Cardiac muscle cell (in vitro differentiated cells and primary cell): ENCODE measurements at places on chromosomes 4 and X. TPM values are rescaled to one million over a fixed set of nuclear protein-coding genes. Genes with fewer than 3 reads are reported as not detected.

- peaks cover 10% of the 10 kb centered on the region for H3K4me1 ChIP-seq
- no peaks in the 10 kb centered on the region for H3K27me3 ChIP-seq
- peak; percentile 92 for DNase-seq
- H3K27ac ChIP-seq: peak overlapping the region; percentile 75
- no peak overlapping the region for H3K4me3 ChIP-seq
- H3K36me3 ChIP-seq: no peaks in the 10 kb centered on the region
These were observed 49.6 kb downstream of the CASP3 start for GRCh38 chr4:184599492-184600135.

SORCS2 gene
- 1.4 and 6.9 TPM in 2 replicates for total RNA-seq

DNA sequence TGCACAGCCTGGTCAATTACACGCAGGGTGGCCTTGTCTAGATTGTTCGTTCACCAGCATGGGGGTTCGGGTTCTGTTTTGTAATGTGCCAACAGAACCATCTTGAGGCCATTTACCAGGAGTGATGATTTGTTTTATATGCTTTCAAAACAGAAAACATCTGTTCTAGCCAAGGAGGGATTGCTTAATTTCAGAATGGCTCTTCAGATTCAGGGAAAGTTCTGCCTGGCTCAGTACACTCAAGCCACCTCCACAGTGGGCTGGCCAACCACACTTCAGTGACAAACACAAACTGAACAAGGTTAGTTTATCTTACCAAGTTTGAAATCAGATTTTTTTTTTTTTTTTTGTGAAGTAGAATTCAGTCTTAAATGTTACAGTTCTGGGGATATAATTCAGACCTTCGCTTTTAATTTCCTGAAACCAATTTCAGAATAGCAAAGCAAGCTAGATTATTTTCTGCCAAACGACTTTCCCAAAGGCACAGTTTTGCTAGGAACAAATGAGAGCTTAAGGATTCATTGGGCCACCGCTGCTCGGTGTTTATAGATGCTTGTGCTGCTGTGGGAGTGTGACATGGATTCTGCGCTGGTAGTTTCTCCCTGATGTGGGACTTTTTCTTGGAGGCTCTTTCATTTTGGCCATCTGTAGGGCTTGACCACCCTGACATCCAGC lies 23.4 kb downstream of the SMS start:
- peaks cover 32% of the 10 kb centered on the region for H3K4me1 ChIP-seq
- no peak overlapping the region for H3K4me3 ChIP-seq
- DNase-seq: no peak
- no peaks in the 10 kb centered on the region for H3K27me3 ChIP-seq

TIMM17B gene
- 127 and 152 TPM in 2 replicates for total RNA-seq

DNA sequence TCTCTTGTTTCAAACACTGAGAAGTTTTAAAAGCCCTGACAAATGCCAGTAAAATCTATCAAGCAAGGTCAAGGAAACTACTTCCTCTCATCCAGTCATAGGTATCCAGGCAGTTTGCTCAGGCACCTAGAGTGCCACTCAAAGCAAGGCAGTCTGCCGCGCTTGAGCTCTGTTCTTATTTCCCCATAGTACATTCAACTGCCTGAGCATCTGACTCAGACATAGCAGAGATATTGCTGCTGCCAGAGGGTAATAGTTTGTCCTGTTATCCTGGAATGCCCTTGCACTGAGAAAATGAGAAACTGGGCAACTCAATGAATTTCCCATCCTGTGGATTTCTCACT lies 16.1 kb upstream of the ATP8A1 start:
- no peaks in the 10 kb centered on the region for H3K36me3 ChIP-seq
- peaks cover 8% of the 10 kb centered on the region for H3K4me1 ChIP-seq
- peak; percentile 63 for DNase-seq
- H3K27me3 ChIP-seq: no peaks in the 10 kb centered on the region
- H3K4me3 ChIP-seq: no peak overlapping the region

DUSP21 gene
- not detected in 2 replicates for total RNA-seq

UGT8 gene
- total RNA-seq: 0.18 and 0.36 TPM in 2 replicates

GRCh38 chr4:137531986-137532868 lies at the start of gene PCDH18:
TSS of gene PCDH18 (minus strand) at chr4:137532494. CDS start at chr4:137532088, 406 bp downstream.
- H3K36me3 ChIP-seq: no peaks in the 10 kb centered on the region
- peak; percentile 98 for DNase-seq
- peak within 1 kb of the TSS; percentile 39 for H3K4me3 ChIP-seq

GRCh38 chrX:10750581-10750980 lies 130.2 kb upstream of the MID1 start:
- H3K27ac ChIP-seq: no peak overlapping the region
- H3K4me1 ChIP-seq: peaks cover 8% of the 10 kb centered on the region
- no peaks in the 10 kb centered on the region for H3K36me3 ChIP-seq
- H3K27me3 ChIP-seq: no peaks in the 10 kb centered on the region

ATP1B4 gene
- 0.11 and 0.45 TPM in 2 replicates for total RNA-seq

SOWAHD gene
- total RNA-seq: 0.95 and 1.3 TPM in 2 replicates

AFP gene
- 0.67 and 0.77 TPM in 2 replicates for total RNA-seq

DNA sequence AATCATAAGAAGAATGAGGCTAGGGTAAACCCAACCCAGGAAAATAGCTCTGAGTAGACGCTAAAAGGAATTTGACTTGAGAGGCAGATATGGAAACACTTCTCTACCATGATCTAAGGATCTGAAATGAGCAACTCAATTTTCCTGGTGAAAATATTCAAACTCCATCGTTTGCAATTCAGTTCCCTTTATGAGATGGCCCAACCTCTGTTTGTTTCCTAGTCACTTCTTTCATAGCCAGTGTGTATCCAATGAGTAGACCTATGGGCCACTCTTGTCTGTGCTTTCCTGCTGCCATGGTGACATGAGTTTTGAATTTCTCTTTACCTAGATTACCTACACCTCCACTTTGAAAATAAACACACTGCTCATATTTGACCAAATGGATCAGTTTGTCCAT lies 176.2 kb upstream of the GPRIN3 start:
- H3K27me3 ChIP-seq: no peaks in the 10 kb centered on the region
- H3K4me1 ChIP-seq: no peaks in the 10 kb centered on the region
- no peak overlapping the region for H3K4me3 ChIP-seq
- no peaks in the 10 kb centered on the region for H3K36me3 ChIP-seq

PALLD gene
- total RNA-seq: 131 and 178 TPM in 2 replicates

- no peaks in the 10 kb centered on the region for H3K36me3 ChIP-seq
- H3K4me3 ChIP-seq: no peak overlapping the region
- DNase-seq: no peak
- no peak overlapping the region for H3K27ac ChIP-seq
- H3K27me3 ChIP-seq: no peaks in the 10 kb centered on the region
These were observed 12.4 kb downstream of the PPEF1 start for GRCh38 chrX:18719852-18720251.

PCDH11X gene
- total RNA-seq: 0.99 and 1.4 TPM in 2 replicates

DNA sequence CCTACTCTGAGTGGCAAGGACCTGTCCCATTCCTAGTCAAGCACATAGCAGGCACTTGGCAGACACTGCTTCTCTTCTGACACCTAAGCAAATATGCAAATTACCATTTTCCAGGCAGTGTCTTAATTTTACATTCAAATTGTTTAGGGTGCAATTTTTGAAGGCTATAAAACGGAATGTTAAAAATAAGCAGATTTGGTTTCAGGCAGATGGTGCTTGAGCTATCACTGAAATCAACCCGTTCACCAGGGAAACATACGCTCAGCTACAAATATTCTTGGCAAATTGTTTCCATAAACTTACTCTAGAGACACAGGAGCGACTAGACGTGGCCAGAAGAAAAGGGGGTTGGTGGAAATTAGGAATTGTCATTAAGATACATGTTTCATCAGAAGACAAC lies 45.7 kb downstream of the BEND2 start:
- H3K4me1 ChIP-seq: no peaks in the 10 kb centered on the region
- H3K36me3 ChIP-seq: no peaks in the 10 kb centered on the region
- H3K27ac ChIP-seq: no peak overlapping the region
- no peak overlapping the region for H3K4me3 ChIP-seq
- DNase-seq: no peak

GRCh38 chr4:54058171-54058570 lies 6.2 kb downstream of the CHIC2 start:
- H3K4me3 ChIP-seq: no peak overlapping the region
- no peak for DNase-seq
- no peaks in the 10 kb centered on the region for H3K36me3 ChIP-seq
- no peak overlapping the region for H3K27ac ChIP-seq
- peaks cover 34% of the 10 kb centered on the region for H3K4me1 ChIP-seq

KIAA1210 gene
- not detected in 2 replicates for total RNA-seq

DNA sequence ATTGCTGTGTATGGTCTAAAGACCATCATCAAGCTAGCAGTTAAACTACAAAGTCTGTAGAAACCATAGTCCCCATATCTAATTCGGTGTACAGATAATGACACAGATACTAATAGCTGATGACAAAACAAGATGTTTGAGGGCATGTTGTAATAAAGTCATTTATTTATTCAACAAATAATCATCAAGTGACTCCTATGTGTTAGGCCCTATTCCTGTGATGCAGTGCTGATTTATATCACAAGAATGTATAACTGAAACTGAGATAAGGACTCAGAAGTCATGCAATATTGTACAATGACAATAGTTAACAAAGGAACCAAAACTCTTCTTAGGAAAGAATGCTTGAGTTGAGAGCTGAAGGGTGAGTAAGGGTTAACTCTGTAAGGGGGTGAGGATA lies 315.0 kb upstream of the NR3C2 start:
- H3K4me3 ChIP-seq: no peak overlapping the region
- no peaks in the 10 kb centered on the region for H3K27me3 ChIP-seq
- H3K36me3 ChIP-seq: no peaks in the 10 kb centered on the region

PABPC5 gene
- 8.8 and 10.3 TPM in 2 replicates for total RNA-seq

DNA sequence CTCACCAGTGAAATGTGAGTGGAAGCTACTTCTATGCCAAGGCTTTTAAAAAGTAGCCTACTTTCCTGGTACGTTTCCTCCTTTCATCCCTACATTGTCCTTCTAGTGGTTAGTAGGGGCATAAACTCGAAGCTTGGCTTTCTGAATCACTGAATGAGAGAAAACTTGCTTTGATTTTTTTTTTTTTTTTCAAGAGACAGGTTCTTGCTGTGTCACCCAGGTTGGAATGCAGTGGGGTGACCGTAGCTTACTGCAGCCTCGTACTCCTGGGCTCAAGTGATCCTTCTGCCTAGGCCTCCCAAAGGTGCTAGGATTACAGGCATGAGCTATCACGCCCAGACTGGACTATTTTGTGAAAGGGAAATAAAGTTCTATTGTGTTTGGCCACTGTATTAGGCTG lies 89.1 kb upstream of the IGFBP7 start:
- no peak overlapping the region for H3K27ac ChIP-seq
- no peaks in the 10 kb centered on the region for H3K4me1 ChIP-seq
- H3K36me3 ChIP-seq: no peaks in the 10 kb centered on the region
- DNase-seq: no peak
- H3K4me3 ChIP-seq: no peak overlapping the region
- no peaks in the 10 kb centered on the region for H3K27me3 ChIP-seq

DNA sequence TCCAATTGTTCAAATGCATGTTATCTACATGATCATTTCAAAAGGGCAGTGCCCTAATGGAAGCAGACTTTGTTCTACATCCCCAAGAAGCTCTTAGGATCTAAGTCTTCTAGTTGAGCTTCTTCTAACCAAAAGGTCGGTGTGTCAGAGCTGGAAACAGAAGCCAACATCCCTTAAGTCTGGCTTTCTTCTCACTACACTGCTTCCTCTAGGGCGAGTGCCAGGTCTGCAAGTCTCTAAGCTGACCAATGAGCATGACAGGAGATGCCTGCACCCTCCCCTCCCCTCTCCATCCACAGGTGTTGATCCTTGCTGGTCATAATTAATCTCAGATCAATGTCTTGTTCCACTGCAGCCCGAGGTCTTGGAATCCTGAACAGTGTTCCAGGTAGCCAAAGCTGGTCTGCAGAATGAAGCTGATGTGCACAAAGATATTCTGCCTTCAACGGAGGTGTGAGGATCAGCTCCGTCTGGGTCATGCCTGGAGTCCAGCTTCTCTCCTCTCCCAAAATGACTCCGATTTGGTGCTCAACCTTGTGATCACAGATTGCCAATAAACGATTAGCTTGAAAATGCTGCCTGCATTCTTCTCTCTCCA lies 44.1 kb downstream of the WDR1 start:
- no peak overlapping the region for H3K4me3 ChIP-seq
- peaks cover 44% of the 10 kb centered on the region for H3K36me3 ChIP-seq
- H3K27me3 ChIP-seq: no peaks in the 10 kb centered on the region
- DNase-seq: no peak
- peak overlapping the region; percentile 67 for H3K27ac ChIP-seq
- H3K4me1 ChIP-seq: no peaks in the 10 kb centered on the region

- peak; percentile 63 for DNase-seq
- H3K4me3 ChIP-seq: no peak overlapping the region
- no peaks in the 10 kb centered on the region for H3K36me3 ChIP-seq
- no peaks in the 10 kb centered on the region for H3K27me3 ChIP-seq
- H3K27ac ChIP-seq: no peak overlapping the region
These were observed 4.9 kb upstream of the TLR8 start for GRCh38 chrX:12901486-12901885.

GRCh38 chrX:132774010-132774714 lies 184.3 kb downstream of the HS6ST2 start:
- H3K27me3 ChIP-seq: no peaks in the 10 kb centered on the region
- no peak for DNase-seq
- H3K36me3 ChIP-seq: no peaks in the 10 kb centered on the region
- H3K4me1 ChIP-seq: no peaks in the 10 kb centered on the region
- no peak overlapping the region for H3K4me3 ChIP-seq

SHOX gene
- total RNA-seq: not detected in 2 replicates

GRCh38 chr4:34091451-34091850 lies 2152.9 kb downstream of the ARAP2 start:
- DNase-seq: no peak
- no peak overlapping the region for H3K4me3 ChIP-seq
- H3K27me3 ChIP-seq: no peaks in the 10 kb centered on the region
- no peak overlapping the region for H3K27ac ChIP-seq

GRCh38 chr4:7101692-7102515 lies 34.0 kb upstream of the GRPEL1 start:
- H3K36me3 ChIP-seq: no peaks in the 10 kb centered on the region
- no peaks in the 10 kb centered on the region for H3K4me1 ChIP-seq
- H3K27me3 ChIP-seq: peaks cover 18% of the 10 kb centered on the region
- peak; percentile 71 for DNase-seq

TAF7L gene
- total RNA-seq: not detected in 2 replicates

DNA sequence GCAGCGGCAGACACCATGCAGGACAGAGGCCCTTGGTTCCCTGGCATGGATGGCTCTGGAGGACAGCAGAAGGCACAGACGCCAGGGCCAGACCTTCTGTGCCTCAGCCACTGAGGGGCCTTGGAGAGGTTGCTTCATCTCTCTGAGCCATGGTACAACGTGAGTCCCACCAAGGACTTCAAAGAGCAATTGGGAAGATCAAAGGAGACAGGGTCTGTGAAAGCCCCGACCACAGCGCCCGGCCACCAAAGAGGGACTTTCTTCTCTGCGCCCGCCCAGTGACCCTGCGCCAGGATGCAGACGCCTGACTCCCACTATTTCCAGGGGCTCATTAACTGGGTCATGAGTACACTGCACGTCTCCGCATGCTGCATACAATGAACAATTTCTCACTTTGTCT lies 174.0 kb downstream of the AFAP1 start:
- H3K27me3 ChIP-seq: no peaks in the 10 kb centered on the region
- no peak overlapping the region for H3K27ac ChIP-seq
- peaks cover 6% of the 10 kb centered on the region for H3K36me3 ChIP-seq
- no peak for DNase-seq
- no peak overlapping the region for H3K4me3 ChIP-seq

- no peak for DNase-seq
- no peaks in the 10 kb centered on the region for H3K27me3 ChIP-seq
- H3K4me3 ChIP-seq: no peak overlapping the region
- no peaks in the 10 kb centered on the region for H3K36me3 ChIP-seq
These were observed 7.7 kb downstream of the S100P start for GRCh38 chr4:6701371-6701770.
